ENCODE measurements at places on chromosomes 12 and 14.

DNA sequence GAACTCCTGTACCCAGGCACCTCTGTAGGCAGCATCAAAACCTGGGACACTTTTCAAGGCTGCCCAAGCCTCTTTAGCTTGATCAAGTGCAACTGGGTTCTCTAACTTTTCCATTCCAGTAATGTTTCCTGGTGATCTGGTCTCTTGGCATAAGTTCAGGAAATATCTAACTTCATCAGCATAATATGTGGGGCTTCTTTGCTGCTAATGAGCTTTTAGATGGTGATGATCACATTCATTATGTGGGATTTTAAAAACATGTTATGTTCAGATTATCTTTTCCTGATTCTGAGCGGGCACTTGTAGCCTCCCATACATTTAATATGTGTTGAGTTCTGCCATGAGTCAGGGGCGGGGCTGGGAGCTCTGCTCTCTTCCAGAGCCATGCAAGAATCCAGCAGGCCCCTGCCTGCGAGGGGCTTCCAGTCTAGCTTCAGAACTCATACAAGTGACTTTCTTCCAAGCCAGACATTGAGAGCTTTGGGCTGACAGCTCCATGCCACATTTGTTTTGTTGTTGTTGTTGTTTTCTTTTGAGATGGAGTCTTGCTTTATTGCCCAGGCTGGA lies 39.5 kb upstream of the RIN3 start:
- no peak for DNase-seq

DNA sequence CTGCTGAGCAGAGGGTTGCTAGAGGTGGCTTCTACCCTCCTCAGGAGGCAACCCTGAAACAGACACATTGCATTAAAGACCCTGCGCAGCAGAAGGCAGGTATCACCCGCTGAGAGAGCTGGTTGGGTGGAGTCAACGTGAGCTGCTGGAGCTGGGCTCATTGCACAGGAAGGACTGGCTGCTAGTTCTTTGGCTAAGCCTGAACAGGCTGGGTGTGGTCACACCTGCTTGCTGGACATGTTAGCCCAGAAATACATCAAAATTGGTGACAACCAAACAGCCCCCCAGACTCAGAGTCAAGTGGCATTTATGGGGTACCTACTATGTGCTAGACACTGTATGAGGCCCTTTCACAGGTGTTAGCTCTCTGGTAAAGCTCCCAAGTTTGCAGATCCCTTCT lies 33.8 kb upstream of the IRF2BPL start:
- DNase-seq = no peak

DNA sequence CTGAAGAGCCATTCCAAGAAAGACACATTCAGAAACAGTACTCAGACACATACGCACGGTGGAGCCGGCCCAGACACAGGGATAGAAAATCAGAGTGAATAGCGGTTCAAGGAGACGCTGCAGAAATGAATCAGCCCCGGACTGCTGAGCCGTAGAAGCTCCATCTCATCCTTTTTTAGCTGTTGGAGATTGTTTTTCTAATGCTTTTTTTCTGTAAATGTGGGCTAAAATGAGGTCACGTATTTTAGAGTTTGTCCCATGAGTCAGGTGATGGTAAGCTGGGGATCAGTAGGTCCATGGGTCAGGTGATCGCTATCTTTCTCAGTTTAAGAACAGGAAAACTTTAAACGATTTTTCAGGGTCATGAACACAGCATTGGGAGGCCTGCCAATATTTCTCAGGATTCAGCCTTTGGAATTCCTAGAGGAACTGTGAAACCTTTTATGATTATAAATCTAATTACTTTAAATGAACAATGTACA lies 202.4 kb downstream of the ITPR2 start:
- DNase-seq = no peak

- DNase-seq = no peak
Observed at GRCh38 chr12:131264635-131265034, 310.9 kb downstream of the ADGRD1 start.

DNA sequence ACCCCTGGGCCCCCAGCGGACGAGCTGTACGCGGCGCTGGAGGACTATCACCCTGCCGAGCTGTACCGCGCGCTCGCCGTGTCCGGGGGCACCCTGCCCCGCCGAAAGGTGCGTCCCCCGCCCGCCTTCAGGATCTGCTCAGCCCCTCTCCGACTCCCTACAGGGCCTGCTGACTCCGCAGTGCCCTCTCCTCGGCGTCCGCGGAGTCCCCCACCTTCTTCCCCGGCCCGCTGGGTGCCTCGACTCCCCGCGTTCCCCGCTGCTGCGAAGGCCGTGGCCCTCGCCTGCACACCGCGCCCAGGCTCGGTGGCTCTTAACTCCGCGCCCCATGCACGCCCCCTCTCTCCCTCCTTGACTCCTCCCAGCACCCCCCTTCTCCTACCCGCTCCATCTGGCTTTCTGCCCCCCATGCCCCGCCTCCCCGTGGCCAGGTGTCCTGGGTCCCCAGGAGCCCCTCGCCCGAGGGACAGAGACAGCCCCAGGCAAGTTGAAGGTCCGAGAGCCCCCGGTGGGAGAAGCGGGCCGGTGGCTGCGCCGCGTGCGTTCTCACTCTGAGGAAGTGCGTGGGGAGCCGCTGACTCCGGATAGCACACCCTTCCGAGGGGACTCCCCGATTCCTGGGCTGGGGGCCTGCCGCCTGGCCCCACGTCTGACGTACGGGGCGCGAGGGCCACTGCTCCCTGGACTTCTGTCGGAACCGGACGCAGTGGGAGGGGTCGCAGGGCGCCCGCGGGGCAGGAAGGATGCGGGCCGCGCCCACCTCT lies 594 bp downstream of the TAMALIN start:
- peak; percentile 62 for DNase-seq

GRCh38 chr14:101221549-101222160 lies 318.1 kb upstream of the RTL1 start:
- no peak for DNase-seq

- DNase-seq = peak; percentile 49
Observed at GRCh38 chr14:94945615-94946014, 175.7 kb upstream of the GSC start.

GRCh38 chr12:33536431-33536830 lies 96.8 kb upstream of the SYT10 start:
- DNase-seq = no peak

- DNase-seq = no peak
Observed at GRCh38 chr12:121246893-121247557, 37.1 kb downstream of the P2RX4 start.

DNA sequence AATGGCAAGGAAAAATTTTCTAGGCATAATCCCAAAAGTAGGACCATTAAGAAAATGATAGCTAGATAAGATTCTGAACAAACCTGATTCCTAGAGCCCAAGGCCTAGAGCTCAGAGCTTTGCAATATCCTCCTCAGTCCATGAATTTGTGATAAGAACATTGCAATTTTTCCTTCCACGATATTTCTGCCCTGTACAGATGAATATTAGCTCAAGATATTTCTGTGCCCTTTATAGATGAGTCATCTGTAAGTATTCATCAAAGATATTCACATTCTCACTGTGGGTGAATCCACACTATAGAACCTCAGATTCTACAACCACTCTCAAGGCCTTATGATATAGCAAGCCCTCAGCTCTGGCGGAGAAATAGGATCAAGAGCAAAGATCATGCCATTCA lies 37.5 kb downstream of the EAPP start:
- DNase-seq = no peak

GRCh38 chr12:119938049-119938667 lies 50.9 kb upstream of the BICDL1 start:
- peak; percentile 75 for DNase-seq

DNA sequence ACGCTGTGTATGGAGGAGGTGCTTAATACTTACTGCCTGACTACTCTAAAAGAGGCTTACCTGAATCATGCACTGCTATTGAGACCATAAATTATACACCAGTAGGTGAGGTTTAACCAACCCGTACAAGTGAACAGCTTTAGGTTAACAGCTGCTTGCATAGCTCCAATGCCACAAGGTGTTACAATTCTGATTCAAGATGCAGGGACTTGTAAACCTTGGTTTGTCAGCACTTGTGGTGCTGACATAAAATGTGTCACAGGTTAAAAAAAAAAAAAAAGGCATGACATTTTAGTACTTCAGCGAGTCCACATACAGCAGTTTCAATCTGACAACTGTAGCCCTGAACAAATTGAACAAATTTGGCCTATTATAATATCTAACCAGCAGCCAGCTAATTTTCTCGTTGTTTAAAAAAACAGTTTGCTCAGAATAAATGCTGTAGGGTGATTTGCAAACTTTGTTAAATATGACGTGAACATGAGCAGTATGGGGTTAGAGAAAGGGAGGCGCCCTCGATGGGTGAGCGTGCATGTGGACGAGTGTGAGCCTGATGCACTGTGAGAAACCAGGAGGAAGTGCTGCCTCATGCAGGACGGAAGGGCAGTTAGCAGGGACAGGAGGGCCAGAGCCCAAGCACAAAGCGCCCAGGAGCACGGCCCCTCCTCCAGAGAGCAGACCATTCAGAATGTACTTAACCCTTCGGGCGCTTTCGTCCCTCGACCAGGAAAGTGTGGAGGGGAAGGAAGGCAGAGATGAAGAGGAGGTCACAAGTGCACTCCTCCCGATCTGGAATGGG lies 44.7 kb downstream of the TCHP start:
- DNase-seq = no peak

DNA sequence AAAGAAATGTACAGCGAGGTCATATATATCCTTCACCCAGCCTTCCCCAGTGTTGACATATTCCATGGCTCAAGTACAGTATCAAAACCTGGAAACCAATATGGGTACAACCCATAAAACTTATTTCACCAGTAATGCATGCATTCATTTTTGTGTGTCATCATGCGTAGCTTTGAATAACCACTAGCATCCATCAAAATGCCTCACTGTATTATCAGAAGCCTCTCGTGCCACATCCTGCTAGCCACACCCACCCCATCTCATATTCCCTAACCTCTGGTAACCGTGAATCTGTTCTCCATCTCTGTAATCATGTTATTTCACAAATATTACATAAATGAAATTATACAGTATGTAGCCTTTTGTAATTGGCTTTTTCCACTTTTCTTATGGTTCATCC lies 314.3 kb downstream of the RAD51B start:
- DNase-seq = no peak

- DNase-seq = no peak
Observed at GRCh38 chr12:80937391-80938238, at the start of gene LIN7A. TSS of gene LIN7A (minus strand) at chr12:80937934. CDS start at chr12:80937722, 212 bp downstream.

DNA sequence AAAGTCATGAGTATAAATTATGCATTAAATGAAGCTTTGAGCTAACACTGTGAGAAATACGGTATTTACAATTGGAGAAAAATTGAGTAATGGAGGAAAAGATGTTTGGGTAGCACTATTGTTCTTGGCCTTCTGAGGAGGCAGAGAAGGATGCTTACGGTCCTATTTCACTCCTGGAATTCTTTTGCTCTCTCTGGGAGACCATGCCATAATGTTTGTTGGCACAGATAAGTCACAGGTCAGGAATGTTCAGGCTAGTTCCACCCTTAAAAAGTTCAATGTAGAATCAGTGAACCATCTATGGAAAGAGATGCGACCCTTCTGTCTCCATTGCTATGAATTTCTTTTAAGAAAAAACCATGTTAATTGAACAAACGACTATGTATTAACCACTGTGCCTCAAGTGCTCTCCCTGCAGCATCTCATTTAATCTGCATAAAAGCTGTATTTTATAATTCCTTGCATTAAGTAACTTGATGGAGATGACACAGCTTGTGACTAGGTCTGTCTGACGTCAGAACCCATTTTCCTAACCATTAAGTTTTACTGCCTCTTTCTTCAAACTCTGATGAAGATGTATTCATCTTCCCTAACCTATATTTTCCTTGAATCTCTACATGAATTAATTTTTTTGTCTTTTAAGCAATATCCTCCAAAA lies 9.5 kb downstream of the BATF start:
- DNase-seq = no peak

DNA sequence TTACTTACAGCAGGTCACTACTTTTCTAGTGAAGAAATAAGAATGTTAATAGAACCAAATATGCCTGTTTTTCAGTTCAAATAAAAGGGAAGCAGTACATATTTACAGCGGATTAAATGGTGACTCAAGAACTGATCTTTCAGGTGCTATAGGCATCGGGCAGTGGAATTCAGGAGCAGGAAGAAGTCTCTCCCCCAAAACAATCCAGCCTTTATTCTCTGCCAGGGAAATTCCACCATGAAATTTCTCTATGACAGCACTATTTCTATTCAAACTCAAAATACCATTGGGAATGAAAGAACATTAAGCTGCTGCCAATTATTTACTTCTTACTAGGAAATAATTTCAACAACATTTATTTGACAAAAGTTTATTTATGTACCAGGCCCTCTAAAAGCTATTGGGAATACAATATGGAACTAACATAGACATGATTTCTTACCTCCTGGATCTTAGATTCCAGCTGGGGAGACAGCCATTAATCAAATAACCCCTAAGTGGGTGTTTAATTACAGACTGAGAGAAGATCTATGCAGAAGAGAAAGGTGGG lies 60.3 kb upstream of the KRR1 start:
- DNase-seq = no peak

DNA sequence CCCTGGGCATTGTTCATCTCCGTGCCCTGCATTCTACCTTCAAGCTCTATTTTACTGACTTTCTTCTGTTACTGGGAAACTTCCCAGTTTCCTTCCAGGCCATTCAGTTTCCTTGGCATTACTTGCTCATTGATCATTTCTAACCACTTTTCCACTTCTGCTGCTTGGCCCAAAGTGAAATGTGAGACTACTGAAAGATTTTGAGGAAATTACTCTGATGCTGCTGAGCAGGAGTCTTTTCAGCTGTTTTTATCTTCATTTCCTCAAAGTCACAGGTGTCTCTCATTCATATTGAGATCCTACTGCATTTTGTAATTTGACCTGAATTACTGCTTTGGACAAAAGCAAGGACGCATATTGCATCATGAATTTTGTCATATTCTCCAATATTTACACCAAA lies 26.4 kb upstream of the DBX2 start:
- no peak for DNase-seq

GRCh38 chr14:69315301-69315700 lies 55.3 kb downstream of the GALNT16 start:
- no peak for DNase-seq

DNA sequence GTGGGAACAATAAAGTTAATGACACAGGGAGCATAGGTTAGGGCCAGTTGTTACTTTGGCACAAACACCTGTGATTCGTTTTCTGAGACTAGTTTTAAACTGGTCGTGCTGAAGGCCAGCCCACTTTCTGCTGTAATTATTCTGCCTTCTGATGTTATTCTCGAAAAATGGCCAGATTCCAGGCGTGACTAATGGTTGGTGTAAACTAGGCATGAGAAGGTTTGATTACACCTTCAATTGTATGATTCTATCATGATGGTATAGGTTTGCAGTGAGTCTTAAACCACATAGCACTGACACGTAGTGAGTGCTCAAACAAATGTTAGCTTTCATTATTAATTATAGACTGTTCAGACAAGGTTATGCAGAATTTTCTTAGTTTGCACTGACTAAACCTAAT lies 39.0 kb downstream of the CKB start:
- DNase-seq = no peak

GRCh38 chr12:90645181-90645580 lies 309.8 kb downstream of the CCER1 start:
- DNase-seq = no peak

GRCh38 chr12:24045816-24046257 lies 96.4 kb upstream of the SOX5 start:
- no peak for DNase-seq

GRCh38 chr14:104697892-104698583 lies 8.6 kb downstream of the INF2 start:
- no peak for DNase-seq

GRCh38 chr14:74612350-74613021 lies 449 bp upstream of the LTBP2 start:
- peak; percentile 85 for DNase-seq

GRCh38 chr14:30295980-30296379 lies 263.0 kb upstream of the G2E3 start:
- no peak for DNase-seq

- DNase-seq = no peak
Observed at GRCh38 chr12:84174115-84174514, 738.5 kb downstream of the SLC6A15 start.

GRCh38 chr14:77583657-77584056 lies 32.8 kb downstream of the SPTLC2 start:
- no peak for DNase-seq
